ENCODE measurements at places on chromosomes 11 and 22. TPM values are rescaled to one million over a fixed set of nuclear protein-coding genes. Genes with fewer than 3 reads are reported as not detected.
A peak's percentile ranks its signal among the peaks of the same experiment; 100 is the strongest.

- no peaks in the 10 kb centered on the region for H3K36me3 ChIP-seq
- H3K4me1 ChIP-seq = no peaks in the 10 kb centered on the region
- H3K4me3 ChIP-seq = no peak overlapping the region
- no peaks in the 10 kb centered on the region for H3K27me3 ChIP-seq
- no peak for DNase-seq
Measured at GRCh38 chr11:131724436-131724975, 354.1 kb downstream of the NTM start.

DNA sequence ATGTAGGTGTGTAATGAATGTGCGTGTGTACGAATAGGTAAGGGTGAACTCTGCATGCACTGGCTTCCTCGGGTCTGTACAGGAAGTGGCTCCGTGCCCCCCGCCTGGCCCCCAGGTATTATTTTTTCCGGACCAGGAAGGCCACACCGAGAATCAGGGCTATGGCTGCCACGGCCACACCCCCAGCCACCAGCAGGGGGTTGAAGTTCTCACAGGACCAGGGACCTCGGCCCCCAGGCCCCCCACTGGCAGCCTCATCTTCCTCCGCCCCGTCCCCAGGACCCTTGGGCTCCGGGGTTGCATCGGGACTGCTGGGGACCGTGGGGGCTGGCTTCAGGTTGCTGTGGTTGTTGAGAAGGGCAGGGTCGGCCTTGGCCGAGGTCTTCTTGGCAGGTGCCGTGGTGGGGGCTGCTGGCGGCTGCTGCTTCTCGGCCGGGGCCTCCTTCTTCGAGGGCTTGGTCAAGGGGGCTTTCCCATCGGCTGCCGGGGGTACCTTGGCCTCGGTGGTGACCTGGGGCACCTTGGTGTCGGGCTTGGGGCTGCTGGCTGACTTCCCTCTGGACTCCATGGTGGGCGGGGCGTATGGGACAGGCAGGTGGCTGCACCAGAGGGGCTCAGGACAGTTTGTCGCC lies 1.8 kb downstream of the CEND1 start:
- H3K36me3 ChIP-seq = no peaks in the 10 kb centered on the region
- H3K27ac ChIP-seq = no peak overlapping the region
- no peaks in the 10 kb centered on the region for H3K4me1 ChIP-seq
- no peaks in the 10 kb centered on the region for H3K27me3 ChIP-seq
- no peak for DNase-seq

GRCh38 chr11:17116117-17116516 lies 38.6 kb upstream of the RPS13 start:
- DNase-seq = no peak
- H3K27me3 ChIP-seq = no peaks in the 10 kb centered on the region
- H3K4me3 ChIP-seq = no peak overlapping the region
- no peaks in the 10 kb centered on the region for H3K4me1 ChIP-seq
- no peak overlapping the region for H3K27ac ChIP-seq

- H3K4me3 ChIP-seq = no peak overlapping the region
- no peaks in the 10 kb centered on the region for H3K27me3 ChIP-seq
- no peak overlapping the region for H3K27ac ChIP-seq
- no peaks in the 10 kb centered on the region for H3K36me3 ChIP-seq
Measured at GRCh38 chr11:100825626-100826025, 138.5 kb downstream of the ARHGAP42 start.

- H3K4me1 ChIP-seq = peaks cover 19% of the 10 kb centered on the region
- peak; percentile 68 for DNase-seq
- H3K4me3 ChIP-seq = peak overlapping the region; percentile 41
- peak overlapping the region; percentile 49 for H3K27ac ChIP-seq
- H3K27me3 ChIP-seq = no peaks in the 10 kb centered on the region
Measured at GRCh38 chr11:118232659-118233058, 7.8 kb upstream of the JAML start.

DNA sequence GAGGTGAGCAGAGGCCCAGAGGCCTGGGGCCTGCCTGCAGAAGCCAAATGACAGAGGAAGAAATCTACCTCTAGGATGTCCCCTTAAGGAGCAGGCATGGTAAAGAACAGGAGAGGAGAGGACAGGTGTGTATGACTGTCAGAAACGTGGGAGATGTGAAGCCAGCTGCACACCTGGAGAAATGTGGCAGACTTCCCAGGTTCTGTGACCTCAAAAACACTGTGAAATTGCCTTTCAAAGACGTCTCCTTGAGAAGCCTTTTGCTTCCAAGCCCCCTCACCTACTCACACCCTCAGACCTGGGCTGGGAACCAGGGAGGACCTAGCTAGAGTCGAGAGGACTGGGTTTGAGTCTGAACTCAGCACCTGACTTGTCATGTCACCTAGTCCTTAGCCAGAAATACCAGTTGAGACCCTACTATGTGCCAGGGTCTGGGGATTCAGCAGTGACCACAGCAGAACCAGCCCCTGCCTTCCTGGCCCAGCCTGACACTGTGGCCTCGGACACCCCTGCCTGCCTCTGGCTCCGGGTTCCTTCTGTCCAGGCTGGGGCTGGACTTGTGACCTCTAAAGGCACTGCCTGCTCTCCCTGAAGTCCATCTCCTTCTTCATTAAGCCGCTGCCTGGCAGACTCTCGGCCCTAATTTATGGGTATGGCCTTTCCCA lies 5.6 kb downstream of the TPBGL start:
- DNase-seq = no peak
- peaks cover 5% of the 10 kb centered on the region for H3K4me1 ChIP-seq
- no peaks in the 10 kb centered on the region for H3K36me3 ChIP-seq
- H3K27ac ChIP-seq = no peak overlapping the region
- peaks cover 23% of the 10 kb centered on the region for H3K27me3 ChIP-seq

DNA sequence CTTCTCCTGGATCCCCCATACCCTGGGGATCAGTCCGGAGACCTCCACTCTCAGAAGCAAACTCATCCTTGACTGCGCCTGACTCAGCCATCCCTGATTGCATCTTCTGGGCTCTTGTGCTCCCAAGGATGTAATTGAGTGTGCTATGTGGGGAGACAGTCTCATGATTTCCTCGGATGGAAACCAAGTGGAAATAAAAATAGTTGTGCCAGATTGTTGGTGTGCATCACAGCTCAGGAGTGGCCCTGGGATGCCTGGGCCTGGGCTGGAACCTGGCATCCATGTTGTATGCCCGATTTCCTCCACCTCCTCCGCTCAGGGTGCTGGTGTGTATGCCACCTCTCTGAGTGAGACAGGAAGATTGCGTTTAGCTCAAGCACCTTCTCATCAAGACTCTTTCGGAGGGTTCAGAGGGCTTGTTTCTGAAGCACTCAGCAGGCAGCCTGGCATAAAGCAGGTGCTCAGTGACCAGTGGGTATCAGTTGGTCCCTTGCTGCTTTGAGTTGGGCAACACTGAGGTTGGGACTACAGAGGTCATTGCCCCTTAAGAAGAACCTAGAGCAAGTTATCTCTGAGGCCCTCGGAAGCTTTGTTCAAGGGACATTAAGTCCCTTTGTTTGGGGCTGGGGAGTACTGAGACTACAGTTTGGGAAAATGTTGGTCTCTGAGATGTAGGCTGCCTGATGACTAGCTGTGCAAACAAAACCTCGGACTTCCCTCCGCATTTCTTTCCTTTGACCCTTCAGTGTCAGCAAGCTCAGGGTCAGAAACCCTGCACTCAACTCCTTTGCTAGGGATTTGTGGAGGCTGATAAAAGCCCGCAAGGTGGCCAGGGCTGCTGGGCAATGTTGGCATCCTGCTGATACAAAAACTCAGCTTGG lies 24.8 kb upstream of the MICAL2 start:
- no peaks in the 10 kb centered on the region for H3K27me3 ChIP-seq
- H3K27ac ChIP-seq = no peak overlapping the region
- DNase-seq = no peak
- no peak overlapping the region for H3K4me3 ChIP-seq

GRCh38 chr22:25448435-25449051 lies 115.9 kb upstream of the GRK3 start:
- H3K4me1 ChIP-seq = peaks cover 46% of the 10 kb centered on the region
- peak overlapping the region; percentile 86 for H3K4me3 ChIP-seq
- no peaks in the 10 kb centered on the region for H3K27me3 ChIP-seq
- H3K27ac ChIP-seq = peak overlapping the region; percentile 96
- peak; percentile 32 for DNase-seq
- H3K36me3 ChIP-seq = peaks cover 4% of the 10 kb centered on the region

- H3K4me3 ChIP-seq = no peak overlapping the region
- H3K36me3 ChIP-seq = no peaks in the 10 kb centered on the region
- no peaks in the 10 kb centered on the region for H3K27me3 ChIP-seq
- peak; percentile 0 for DNase-seq
- no peak overlapping the region for H3K27ac ChIP-seq
Measured at GRCh38 chr11:87722756-87723565, 452.3 kb downstream of the RAB38 start.

GRCh38 chr22:36352803-36353507 lies 34.8 kb downstream of the MYH9 start:
- peaks cover 30% of the 10 kb centered on the region for H3K36me3 ChIP-seq
- H3K4me1 ChIP-seq = peaks cover 91% of the 10 kb centered on the region
- H3K4me3 ChIP-seq = peak overlapping the region; percentile 67
- no peaks in the 10 kb centered on the region for H3K27me3 ChIP-seq

DNA sequence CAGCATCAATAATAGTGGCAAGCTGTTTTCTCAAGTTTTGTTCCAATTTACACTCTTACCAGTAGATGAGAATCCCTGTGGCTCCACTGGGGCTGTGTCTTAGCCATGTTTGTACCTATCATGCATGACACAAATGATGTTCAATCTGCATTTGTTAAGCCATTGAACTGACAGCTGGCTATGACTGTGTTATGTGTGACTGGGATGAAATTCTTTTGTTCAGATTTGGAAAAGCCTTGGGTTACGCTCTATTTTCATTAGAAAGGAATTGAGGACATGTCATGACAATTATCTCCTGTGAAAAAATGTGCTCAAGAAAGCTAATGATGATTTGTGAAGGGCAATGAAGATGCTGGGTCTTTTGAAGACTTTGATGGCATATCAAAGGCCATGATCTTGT lies 201.8 kb upstream of the LARGE1 start:
- H3K27me3 ChIP-seq = no peaks in the 10 kb centered on the region
- H3K4me3 ChIP-seq = no peak overlapping the region
- H3K4me1 ChIP-seq = no peaks in the 10 kb centered on the region
- no peak overlapping the region for H3K27ac ChIP-seq
- no peak for DNase-seq

Gene DGCR8
- 44.2 TPM for total RNA-seq

Gene PNPLA3
- total RNA-seq = 0.25 TPM

Gene GAB4
- not detected for total RNA-seq

Gene GGTLC3
- total RNA-seq = not detected

Gene SYNGR1
- total RNA-seq = 5.3 TPM

Gene TMEM135
- total RNA-seq = 30.8 TPM
